IMR-90 (cell line): ENCODE measurements at places on chromosomes 12 and 14.

- H3K27ac ChIP-seq, result no peak overlapping the region
- peaks cover 81% of the 10 kb centered on the region for H3K36me3 ChIP-seq
- no peaks in the 10 kb centered on the region for H3K4me1 ChIP-seq
Observed at GRCh38 chr12:110337912-110338710, 57.1 kb downstream of the ATP2A2 start.

- H3K4me1 ChIP-seq, result peaks cover 4% of the 10 kb centered on the region; the same call in 1 of the 2 replicates
- no peaks in the 10 kb centered on the region for H3K36me3 ChIP-seq
- no peaks in the 10 kb centered on the region for H3K27me3 ChIP-seq
- no peak overlapping the region for H3K4me3 ChIP-seq
- no peak overlapping the region for H3K27ac ChIP-seq
Observed at GRCh38 chr12:92740411-92740810, 37.6 kb downstream of the PLEKHG7 start.

DNA sequence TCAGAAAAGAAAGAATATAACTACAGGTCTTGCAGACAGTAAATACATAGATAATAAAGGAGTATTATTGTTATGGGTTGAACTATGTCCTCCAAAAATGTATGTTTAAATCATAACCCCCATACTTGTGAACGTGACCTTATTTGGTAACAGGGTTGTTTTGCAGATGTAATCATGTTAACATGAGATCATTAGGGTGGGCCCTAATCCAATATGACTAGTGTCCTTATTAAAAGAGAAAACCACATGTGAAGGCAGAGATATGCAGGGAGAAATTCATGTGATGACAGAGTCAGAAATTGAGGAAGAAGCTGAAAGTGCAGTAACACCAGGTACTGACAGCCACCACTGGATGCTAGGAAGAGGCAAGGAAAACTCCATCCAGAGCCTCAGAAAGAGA is 29.0 kb downstream of the MAGOHB start:
- H3K4me1 ChIP-seq, result no peaks in the 10 kb centered on the region
- H3K27me3 ChIP-seq, result no peaks in the 10 kb centered on the region
- H3K36me3 ChIP-seq, result peaks cover 3% of the 10 kb centered on the region; the same call in 1 of the 2 replicates
- peak; percentile 27 for DNase-seq
- H3K27ac ChIP-seq, result no peak overlapping the region

- H3K27ac ChIP-seq, result no peak overlapping the region
- H3K27me3 ChIP-seq, result no peaks in the 10 kb centered on the region
- no peak for DNase-seq
- H3K36me3 ChIP-seq, result no peaks in the 10 kb centered on the region
- H3K4me3 ChIP-seq, result no peak overlapping the region
Observed at GRCh38 chr14:94360945-94361565, 27.3 kb downstream of the SERPINA1 start.

GRCh38 chr12:43776498-43776897 is 17.7 kb downstream of the IRAK4 start:
- H3K27ac ChIP-seq, result no peak overlapping the region
- DNase-seq, result peak; percentile 45
- peaks cover 5% of the 10 kb centered on the region for H3K36me3 ChIP-seq

GRCh38 chr14:60561845-60562746 is 53.1 kb downstream of the SIX6 start:
- no peak overlapping the region for H3K27ac ChIP-seq
- no peak overlapping the region for H3K4me3 ChIP-seq
- no peaks in the 10 kb centered on the region for H3K36me3 ChIP-seq
- H3K4me1 ChIP-seq, result 0 out of 2 replicates have a peak, but pooled peaks cover 1% of the 10 kb centered on the region
- no peaks in the 10 kb centered on the region for H3K27me3 ChIP-seq

- no peak overlapping the region for H3K4me3 ChIP-seq
- H3K27me3 ChIP-seq, result no peaks in the 10 kb centered on the region
- H3K36me3 ChIP-seq, result no peaks in the 10 kb centered on the region
- no peak for DNase-seq
- peak overlapping the region; percentile 58; the same call in 1 of the 2 replicates for H3K27ac ChIP-seq
Observed at GRCh38 chr12:19855851-19856250, 416.6 kb downstream of the AEBP2 start.

- H3K4me1 ChIP-seq, result no peaks in the 10 kb centered on the region
- H3K36me3 ChIP-seq, result no peaks in the 10 kb centered on the region
- no peak overlapping the region for H3K27ac ChIP-seq
Observed at GRCh38 chr14:95943699-95944098, 67.1 kb downstream of the TUNAR start.

GRCh38 chr12:107929436-107929835 is 154.9 kb downstream of the ASCL4 start:
- H3K36me3 ChIP-seq, result no peaks in the 10 kb centered on the region
- no peak overlapping the region for H3K27ac ChIP-seq
- H3K4me3 ChIP-seq, result no peak overlapping the region
- no peaks in the 10 kb centered on the region for H3K4me1 ChIP-seq
- DNase-seq, result peak; percentile 10
- H3K27me3 ChIP-seq, result no peaks in the 10 kb centered on the region

DNA sequence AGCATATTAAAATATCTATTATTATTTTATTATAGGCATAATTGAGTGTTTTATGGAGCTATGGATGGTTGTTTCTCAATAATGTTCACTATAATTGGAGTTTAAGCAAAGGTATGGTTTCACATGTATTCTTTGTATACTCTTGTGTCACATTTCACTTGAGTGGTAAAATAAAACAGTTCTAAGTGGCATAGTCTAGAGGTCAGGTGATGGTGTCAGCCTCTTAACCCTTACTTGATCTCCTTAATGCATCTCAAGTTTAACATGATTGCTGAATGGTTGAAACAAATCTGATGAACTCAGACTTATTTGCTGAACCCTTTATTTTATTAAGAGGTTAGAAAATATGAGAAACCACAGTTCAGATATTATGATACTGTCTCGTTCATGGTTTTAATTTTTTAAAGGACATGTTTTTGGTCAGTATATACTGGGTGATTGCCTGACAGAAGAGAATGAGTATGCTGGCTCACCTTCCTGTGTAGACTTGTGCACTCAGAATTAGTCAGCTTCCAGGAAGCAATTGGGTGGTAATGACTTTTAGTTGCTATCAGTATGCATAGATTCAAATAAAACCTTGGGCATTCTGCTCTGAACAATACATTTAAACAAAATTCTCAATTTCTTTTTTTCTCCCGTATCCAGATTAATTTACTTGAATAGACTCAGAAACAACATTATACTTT is 464.6 kb downstream of the PCNX1 start:
- H3K27me3 ChIP-seq, result no peaks in the 10 kb centered on the region
- peak overlapping the region; percentile 19; the same call in 1 of the 2 replicates for H3K27ac ChIP-seq
- no peaks in the 10 kb centered on the region for H3K36me3 ChIP-seq
- no peak overlapping the region for H3K4me3 ChIP-seq

GRCh38 chr14:77416836-77417235 is 6.5 kb downstream of the NOXRED1 start:
- H3K27me3 ChIP-seq, result no peaks in the 10 kb centered on the region
- no peak overlapping the region for H3K27ac ChIP-seq
- no peaks in the 10 kb centered on the region for H3K36me3 ChIP-seq
- DNase-seq, result no peak

GRCh38 chr12:111457071-111457470 is 51.3 kb downstream of the SH2B3 start:
- H3K4me3 ChIP-seq, result no peak overlapping the region
- DNase-seq, result no peak
- H3K4me1 ChIP-seq, result peaks cover 14% of the 10 kb centered on the region
- no peak overlapping the region for H3K27ac ChIP-seq
- no peaks in the 10 kb centered on the region for H3K27me3 ChIP-seq

GRCh38 chr12:12693111-12693671 is 2.8 kb downstream of the GPR19 start:
- H3K36me3 ChIP-seq, result no peaks in the 10 kb centered on the region
- peaks cover 5% of the 10 kb centered on the region for H3K27me3 ChIP-seq
- peaks cover 2% of the 10 kb centered on the region; the same call in 1 of the 2 replicates for H3K4me1 ChIP-seq
- no peak overlapping the region for H3K4me3 ChIP-seq
- no peak for DNase-seq

GRCh38 chr12:14261096-14261495 is 104.4 kb upstream of the ATF7IP start:
- peaks cover 18% of the 10 kb centered on the region for H3K4me1 ChIP-seq
- H3K27me3 ChIP-seq, result no peaks in the 10 kb centered on the region

DNA sequence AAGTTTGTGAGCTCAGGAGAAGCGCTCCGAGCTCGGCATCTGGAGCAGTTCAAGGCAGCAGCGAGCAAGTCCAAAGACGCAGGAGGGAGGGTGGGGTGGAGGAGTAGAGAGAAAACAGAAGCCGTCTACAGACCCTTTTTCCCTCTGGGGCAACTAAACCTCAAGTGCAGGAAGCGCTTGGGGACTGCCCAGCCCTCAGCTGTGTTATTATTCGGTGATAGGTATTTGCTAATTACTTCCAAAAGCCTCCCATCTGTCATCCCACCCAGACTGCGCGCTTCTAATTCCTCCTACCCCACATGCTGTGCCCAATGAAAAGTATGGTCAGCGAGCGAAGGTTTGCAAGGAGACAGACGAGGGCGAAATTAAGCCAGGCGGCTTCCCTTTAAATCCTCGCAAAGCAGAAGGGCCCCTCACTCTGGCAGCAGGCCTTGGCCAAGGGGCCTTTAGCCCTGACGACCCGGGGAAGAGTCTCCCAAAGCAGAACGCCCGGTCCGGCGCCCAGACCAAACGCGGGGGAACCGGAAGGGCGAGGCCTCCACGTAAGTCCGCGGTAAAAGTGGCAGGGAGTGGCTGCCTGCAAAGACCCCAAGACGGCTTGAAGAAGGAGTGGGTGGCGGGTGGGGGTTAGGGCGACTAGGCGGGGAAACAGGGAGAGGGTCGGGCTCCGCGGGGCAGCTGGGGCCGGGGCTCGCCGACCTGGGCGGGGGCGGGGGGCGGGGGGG is 507 bp upstream of the CD9 start:
- H3K4me3 ChIP-seq, result peak overlapping the region; percentile 34
- no peaks in the 10 kb centered on the region; the same call in 1 of the 2 replicates for H3K27me3 ChIP-seq
- peaks cover 13% of the 10 kb centered on the region for H3K4me1 ChIP-seq
- H3K27ac ChIP-seq, result peak overlapping the region; percentile 22; the same call in 1 of the 2 replicates

GRCh38 chr14:101709533-101709881 is 52.0 kb upstream of the PPP2R5C start:
- no peak overlapping the region for H3K27ac ChIP-seq
- DNase-seq, result no peak
- H3K4me1 ChIP-seq, result 0 out of 2 replicates have a peak, but pooled peaks cover 1% of the 10 kb centered on the region
- no peaks in the 10 kb centered on the region for H3K36me3 ChIP-seq

GRCh38 chr14:96953875-96954185 is 156.6 kb downstream of the VRK1 start:
- H3K36me3 ChIP-seq, result no peaks in the 10 kb centered on the region
- H3K27me3 ChIP-seq, result no peaks in the 10 kb centered on the region
- no peaks in the 10 kb centered on the region for H3K4me1 ChIP-seq
- H3K27ac ChIP-seq, result no peak overlapping the region
- no peak for DNase-seq

DNA sequence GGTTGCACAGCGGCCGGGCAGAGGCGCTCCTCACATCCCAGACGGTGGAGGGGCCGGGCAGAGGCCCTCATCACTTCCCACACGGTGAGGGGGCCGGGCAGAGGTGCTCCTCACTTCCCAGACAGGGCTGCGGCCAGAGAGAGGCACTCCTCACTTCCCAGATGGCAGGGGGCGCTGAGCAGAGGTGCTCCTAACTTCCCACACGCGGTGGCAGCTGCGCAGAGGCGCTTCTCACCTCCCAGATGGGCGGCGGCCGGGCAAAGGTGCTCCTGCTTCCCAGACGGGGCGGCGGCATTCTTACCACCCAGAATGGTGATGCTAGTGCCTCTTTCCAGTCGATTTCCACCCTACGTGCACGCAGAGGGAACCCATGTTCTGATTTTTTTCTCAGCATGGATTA is 304.4 kb downstream of the RGS6 start:
- DNase-seq, result no peak
- no peak overlapping the region for H3K4me3 ChIP-seq
- H3K27me3 ChIP-seq, result no peaks in the 10 kb centered on the region
- no peaks in the 10 kb centered on the region for H3K36me3 ChIP-seq
- no peak overlapping the region for H3K27ac ChIP-seq

DNA sequence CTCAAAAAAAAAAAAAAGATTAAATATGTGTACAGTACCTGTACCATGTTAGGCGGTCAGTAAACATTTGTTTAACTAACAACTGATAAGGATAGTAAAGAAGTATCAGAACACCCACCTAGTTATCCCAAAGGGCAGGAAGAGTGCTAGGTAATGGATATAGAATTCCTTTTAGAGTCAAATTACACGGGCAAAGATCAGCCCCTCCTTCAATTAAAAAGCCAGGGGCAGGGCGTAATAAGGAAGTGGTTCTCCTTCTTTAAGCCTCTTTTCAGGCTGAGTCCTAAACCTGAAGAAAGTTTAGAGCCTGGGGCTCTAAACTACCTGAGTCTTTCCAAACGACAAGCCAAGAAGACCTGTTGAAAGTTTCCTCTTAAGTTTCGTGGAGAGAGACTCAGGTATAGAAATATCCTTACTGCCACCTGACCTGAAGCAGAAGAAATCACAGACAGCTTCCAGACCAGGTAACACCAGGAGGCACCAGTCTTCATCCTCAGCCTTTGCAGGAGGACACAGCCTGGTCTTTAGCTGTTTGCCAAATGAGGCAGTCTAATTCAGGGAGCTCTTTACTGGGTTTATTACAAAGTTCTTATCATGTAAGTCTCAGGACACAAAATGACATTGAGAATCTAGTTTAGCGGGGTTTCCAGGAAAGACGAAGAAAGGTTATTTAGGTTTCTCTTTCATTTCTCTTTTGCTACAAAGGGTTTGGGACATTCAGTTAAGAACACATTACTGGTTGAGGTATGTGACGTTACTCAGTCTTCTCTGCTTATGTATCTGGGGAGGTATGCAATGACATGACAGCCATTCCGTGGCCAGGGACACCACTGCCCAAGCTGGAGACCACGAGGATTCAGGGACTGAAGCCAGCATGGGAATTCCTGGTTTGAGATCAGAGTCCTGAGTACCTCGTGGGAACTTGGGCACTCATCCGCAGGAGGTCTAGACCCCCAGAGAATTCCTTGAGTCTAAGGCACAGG is at the start of gene BCL2L14:
BCL2L14 (plus strand) TSS at position 266 of the 983 bp plus-strand sequence. CDS start 8,367 bp downstream, outside the sequence.
- no peak for DNase-seq
- H3K27ac ChIP-seq, result no peak within 1 kb of the TSS
- no peaks in the 10 kb centered on the region for H3K36me3 ChIP-seq
- no peaks in the 10 kb centered on the region for H3K4me1 ChIP-seq

- DNase-seq, result no peak
- H3K4me3 ChIP-seq, result no peak overlapping the region
- peak overlapping the region; percentile 77 for H3K27ac ChIP-seq
Observed at GRCh38 chr12:15699886-15700285, 89.3 kb downstream of the EPS8 start.

DNA sequence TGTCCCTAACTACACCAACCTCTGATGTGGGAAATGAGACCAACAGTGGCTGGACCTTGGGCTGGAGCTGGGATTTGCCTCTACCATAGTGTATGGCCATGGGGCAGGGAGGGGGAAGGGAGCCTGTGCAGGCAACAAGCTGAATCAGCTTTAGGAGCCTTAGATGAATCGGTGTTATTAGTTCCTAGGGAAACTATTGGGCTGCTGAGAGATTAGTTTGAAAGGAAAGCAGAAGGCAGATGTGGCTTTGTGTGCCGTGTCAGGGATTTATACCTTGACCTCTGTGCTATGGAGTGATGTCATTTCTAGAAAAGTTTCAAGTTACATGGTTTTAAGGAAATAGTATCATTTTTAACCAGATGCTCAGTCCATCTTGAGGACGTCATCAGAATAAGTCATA is 19.5 kb upstream of the GAS2L3 start:
- no peak overlapping the region for H3K27ac ChIP-seq
- peak; percentile 73 for DNase-seq
- H3K4me3 ChIP-seq, result no peak overlapping the region
- 0 out of 2 replicates have a peak, but pooled peaks cover 2% of the 10 kb centered on the region for H3K4me1 ChIP-seq
- H3K27me3 ChIP-seq, result no peaks in the 10 kb centered on the region
- no peaks in the 10 kb centered on the region for H3K36me3 ChIP-seq

GRCh38 chr12:13177373-13177772 is 19.2 kb upstream of the EMP1 start:
- no peak overlapping the region for H3K4me3 ChIP-seq
- no peak overlapping the region for H3K27ac ChIP-seq
- no peak for DNase-seq
- H3K4me1 ChIP-seq, result peaks cover 25% of the 10 kb centered on the region
- no peaks in the 10 kb centered on the region for H3K36me3 ChIP-seq
- no peaks in the 10 kb centered on the region for H3K27me3 ChIP-seq
